Muscle of leg (tissue), 16 donors: ENCODE measurements at places on chromosomes 7 and 10. TPM values are rescaled to one million over a fixed set of nuclear protein-coding genes. Genes with fewer than 3 reads are reported as not detected.
A peak's percentile ranks its signal among the peaks of the same experiment; 100 is the strongest.

ARPC1B gene
- total RNA-seq, result 51.3 TPM

DNA sequence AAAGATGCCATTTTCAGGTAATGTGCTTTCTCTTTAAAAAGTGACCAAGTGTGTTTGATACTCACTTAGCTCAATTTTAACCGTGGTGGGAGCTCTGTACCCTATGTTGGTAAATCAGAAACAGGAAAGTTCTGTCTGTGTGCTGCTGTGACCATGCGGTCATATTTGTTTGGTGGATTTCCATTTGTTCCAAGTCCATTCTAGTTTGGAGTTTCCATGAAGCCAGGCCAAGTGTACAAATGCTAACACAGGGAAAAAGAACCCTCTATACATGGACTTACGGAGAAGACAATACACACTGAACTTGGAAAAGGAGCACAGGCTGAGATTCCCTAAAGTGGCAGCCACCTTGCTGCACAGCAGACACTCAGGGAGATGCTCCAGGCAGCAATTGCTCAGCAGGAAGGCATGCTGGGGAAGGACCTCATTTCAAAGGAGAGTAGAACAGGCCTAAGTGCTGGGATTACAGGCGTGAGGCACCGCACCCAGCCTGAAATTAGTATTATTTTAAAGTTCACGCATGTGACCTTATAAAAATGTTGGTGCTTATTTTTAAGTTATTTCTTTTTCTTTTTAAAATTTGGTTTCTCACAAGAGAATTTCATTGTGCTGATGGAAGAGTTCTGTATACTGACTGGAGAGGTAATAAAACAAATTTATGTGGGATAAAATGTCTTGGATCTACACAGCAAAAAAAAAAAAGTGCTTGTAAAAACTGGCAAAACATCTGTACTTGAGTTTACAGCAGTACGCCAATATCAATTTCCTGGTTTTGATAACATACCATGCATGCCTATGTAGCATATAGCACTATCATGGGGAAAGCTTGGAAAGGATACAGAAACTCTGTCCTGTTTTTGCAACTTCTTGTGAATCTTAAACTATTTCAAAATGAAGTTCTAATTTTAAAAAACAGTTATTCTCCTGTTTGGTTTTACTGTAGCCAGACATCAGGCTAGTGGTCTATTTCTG, 436.2 kb downstream of the KCNMA1 start:
- no peaks in the 10 kb centered on the region for H3K36me3 ChIP-seq
- H3K27ac ChIP-seq, result no peak overlapping the region
- no peak overlapping the region for H3K4me3 ChIP-seq
- no peaks in the 10 kb centered on the region for H3K4me1 ChIP-seq

PPP1R9A gene
- 45.0 TPM for total RNA-seq

POMZP3 gene
- total RNA-seq, result 3.4 TPM

- no peak overlapping the region for H3K27ac ChIP-seq
- no peak overlapping the region for H3K4me3 ChIP-seq
- DNase-seq, result no peak
- H3K36me3 ChIP-seq, result peaks cover 5% of the 10 kb centered on the region
- H3K4me1 ChIP-seq, result no peaks in the 10 kb centered on the region
- H3K27me3 ChIP-seq, result no peaks in the 10 kb centered on the region
Measured at GRCh38 chr10:266974-267425, 131.7 kb downstream of the ZMYND11 start.

ICA1 gene
- 4.7 TPM for total RNA-seq

ITGA8 gene
- 8.4 TPM for total RNA-seq

DNA sequence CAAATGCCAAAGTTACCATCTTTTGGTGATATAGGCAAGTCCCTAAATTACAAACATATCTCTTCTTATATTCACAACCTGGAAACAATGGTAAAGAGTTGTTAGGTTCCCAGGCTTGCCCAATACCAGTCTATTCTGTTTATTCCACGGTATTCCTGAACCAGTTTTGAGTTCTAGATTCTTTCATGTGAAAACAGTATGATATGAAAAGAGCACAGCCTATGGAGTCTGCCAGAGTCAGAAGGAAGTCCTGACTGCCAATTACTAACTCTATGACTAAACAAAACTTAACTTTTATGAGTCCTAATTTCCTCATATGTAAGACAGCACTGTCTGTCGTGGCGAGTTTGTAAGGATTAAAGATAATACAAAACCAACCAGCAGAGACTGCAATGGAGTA, 5.6 kb downstream of the ABI1 start:
- no peak for DNase-seq
- no peak overlapping the region for H3K27ac ChIP-seq
- no peaks in the 10 kb centered on the region for H3K36me3 ChIP-seq
- no peak overlapping the region for H3K4me3 ChIP-seq
- H3K4me1 ChIP-seq, result peaks cover 4% of the 10 kb centered on the region

FKBP6 gene
- total RNA-seq, result not detected

- no peaks in the 10 kb centered on the region for H3K27me3 ChIP-seq
- peaks cover 20% of the 10 kb centered on the region for H3K4me1 ChIP-seq
- H3K36me3 ChIP-seq, result no peaks in the 10 kb centered on the region
- H3K27ac ChIP-seq, result peak overlapping the region; percentile 21
- no peak overlapping the region for H3K4me3 ChIP-seq
Measured at GRCh38 chr10:34075254-34075926, 739.7 kb downstream of the PARD3 start.

NPSR1 gene
- 0.31 TPM for total RNA-seq

GRCh38 chr10:4070921-4071660, 286.1 kb upstream of the KLF6 start:
- H3K27me3 ChIP-seq, result no peaks in the 10 kb centered on the region
- no peak for DNase-seq
- H3K4me1 ChIP-seq, result peaks cover 9% of the 10 kb centered on the region
- no peak overlapping the region for H3K4me3 ChIP-seq
- H3K36me3 ChIP-seq, result no peaks in the 10 kb centered on the region
- no peak overlapping the region for H3K27ac ChIP-seq

DNA sequence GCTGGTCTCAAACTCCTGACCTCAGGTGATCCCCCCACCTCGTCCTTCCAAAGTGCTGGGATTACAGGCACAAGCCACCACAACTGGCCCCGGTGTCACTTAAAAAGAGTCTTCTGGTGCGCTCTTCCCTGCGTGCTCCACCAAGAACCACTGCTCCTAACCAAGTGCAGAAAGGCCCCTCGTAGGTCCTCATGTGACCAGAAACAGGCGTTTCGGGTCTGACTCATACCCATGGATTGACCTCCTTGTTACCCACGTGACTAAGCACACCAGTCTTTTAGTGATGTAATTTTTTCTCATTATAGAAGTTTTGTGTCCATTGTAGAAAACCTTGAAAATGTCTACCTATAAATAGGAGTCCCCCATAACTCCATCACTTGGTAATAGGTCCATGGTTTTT, 13.9 kb downstream of the FKBP6 start:
- no peaks in the 10 kb centered on the region for H3K36me3 ChIP-seq
- H3K27me3 ChIP-seq, result no peaks in the 10 kb centered on the region
- H3K4me1 ChIP-seq, result peaks cover 18% of the 10 kb centered on the region
- H3K4me3 ChIP-seq, result no peak overlapping the region

- no peaks in the 10 kb centered on the region for H3K27me3 ChIP-seq
- no peak for DNase-seq
- no peaks in the 10 kb centered on the region for H3K36me3 ChIP-seq
- no peak overlapping the region for H3K4me3 ChIP-seq
- no peak overlapping the region for H3K27ac ChIP-seq
Measured at GRCh38 chr7:156005202-156005691, 193.0 kb upstream of the SHH start.

GRCh38 chr10:48254750-48255512, 19.6 kb downstream of the FRMPD2 start:
- H3K36me3 ChIP-seq, result no peaks in the 10 kb centered on the region
- H3K4me3 ChIP-seq, result no peak overlapping the region
- no peak for DNase-seq
- no peaks in the 10 kb centered on the region for H3K4me1 ChIP-seq
- no peak overlapping the region for H3K27ac ChIP-seq

GRCh38 chr10:78029269-78030226, at the start of gene POLR3A:
TSS of gene POLR3A (minus strand) at chr10:78029515. CDS start at chr10:78029407, 108 bp downstream.
- peak within 1 kb of the TSS; percentile 97 for H3K27ac ChIP-seq
- H3K4me1 ChIP-seq, result peaks cover 11% of the 10 kb centered on the region
- peak; percentile 99 for DNase-seq
- H3K36me3 ChIP-seq, result peaks cover 21% of the 10 kb centered on the region
- H3K4me3 ChIP-seq, result peak within 1 kb of the TSS; percentile 97

DNA sequence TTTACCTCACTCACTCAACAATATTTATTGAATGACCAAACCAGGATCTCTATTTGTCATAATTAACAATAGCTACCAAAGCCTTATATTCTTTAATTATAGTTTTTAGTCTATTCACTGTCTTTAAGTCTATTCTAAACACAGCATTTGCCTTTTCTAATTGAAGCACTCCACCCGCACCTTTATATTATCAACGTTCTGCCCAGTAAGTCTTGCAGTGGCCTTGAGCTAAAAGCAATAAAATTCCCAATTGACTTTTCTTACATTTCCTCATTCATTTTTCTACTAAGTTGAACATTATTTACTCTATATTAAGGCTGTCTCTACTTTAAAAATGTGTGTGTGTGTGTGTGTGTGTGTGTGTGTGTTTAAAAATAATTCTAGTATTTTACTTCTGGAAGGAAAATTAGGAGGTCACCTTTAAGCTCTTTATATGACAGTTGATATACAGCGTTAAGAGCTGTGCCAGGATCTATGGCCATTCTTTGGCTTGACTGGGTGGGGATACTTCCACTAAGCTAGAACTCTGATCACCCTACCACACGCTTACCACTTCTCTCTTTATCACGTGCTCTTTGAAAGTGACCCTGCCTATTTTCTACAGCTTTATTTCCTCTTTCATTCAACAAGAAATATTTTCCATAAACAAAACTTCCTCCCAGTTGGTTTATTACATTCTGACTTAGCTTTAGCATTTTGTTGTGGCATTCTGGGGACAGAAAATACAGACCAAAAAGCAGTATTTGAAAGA, 8.8 kb downstream of the PAPSS2 start:
- peaks cover 6% of the 10 kb centered on the region for H3K36me3 ChIP-seq
- H3K27me3 ChIP-seq, result no peaks in the 10 kb centered on the region
- no peaks in the 10 kb centered on the region for H3K4me1 ChIP-seq

GRCh38 chr10:21100190-21100589, 203.1 kb upstream of the NEBL start:
- peak; percentile 50 for DNase-seq
- no peak overlapping the region for H3K4me3 ChIP-seq
- no peak overlapping the region for H3K27ac ChIP-seq

CCAR1 gene
- total RNA-seq, result 36.0 TPM

DNA sequence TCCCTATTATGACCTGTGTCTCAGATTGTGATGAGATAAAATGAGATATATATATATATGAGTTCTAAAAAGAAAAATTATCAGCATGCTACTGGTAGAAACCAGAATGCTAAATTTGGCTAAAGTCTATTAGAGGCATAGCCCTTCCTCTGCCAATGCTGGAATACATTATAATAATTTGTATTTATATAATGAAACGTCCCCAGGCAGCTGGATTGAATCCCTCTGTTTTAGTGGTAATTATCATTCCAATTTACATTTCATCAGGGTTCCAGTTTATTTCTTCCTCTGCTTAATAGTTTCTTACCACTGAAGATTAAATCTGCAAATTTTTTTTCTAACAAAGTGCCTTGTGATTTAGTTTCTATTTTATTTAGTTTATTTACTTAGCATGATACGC, 71.8 kb upstream of the ABI1 start:
- H3K27ac ChIP-seq, result no peak overlapping the region
- H3K27me3 ChIP-seq, result no peaks in the 10 kb centered on the region
- no peak for DNase-seq
- no peak overlapping the region for H3K4me3 ChIP-seq

MACC1 gene
- total RNA-seq, result 0.09 TPM

PNLIPRP3 gene
- total RNA-seq, result 0.04 TPM

CLDN3 gene
- total RNA-seq, result 0.13 TPM

DNA sequence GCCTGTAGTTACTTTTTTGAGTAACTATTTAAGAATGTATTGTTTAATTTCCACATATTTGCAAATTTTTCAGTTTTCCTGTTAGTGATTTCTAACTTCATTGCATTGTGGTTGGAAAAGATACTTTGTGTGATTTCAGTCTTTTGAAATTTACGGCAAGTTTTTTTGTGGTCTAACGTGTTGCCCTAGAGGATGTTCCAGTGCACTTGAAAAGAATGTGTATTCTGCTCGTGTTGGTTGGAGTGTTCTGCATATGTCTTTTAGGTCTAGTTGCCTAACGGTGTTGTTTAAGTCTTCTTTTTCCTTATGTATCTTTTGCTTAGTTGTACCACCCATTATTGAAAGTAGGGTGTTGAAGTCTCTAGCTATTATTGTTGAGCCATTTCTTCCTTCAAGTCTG, 59.7 kb downstream of the LCOR start:
- H3K4me1 ChIP-seq, result no peaks in the 10 kb centered on the region
- H3K27ac ChIP-seq, result no peak overlapping the region
- no peak overlapping the region for H3K4me3 ChIP-seq
- no peak for DNase-seq
- H3K27me3 ChIP-seq, result no peaks in the 10 kb centered on the region
- H3K36me3 ChIP-seq, result peaks cover 5% of the 10 kb centered on the region

MAGI2 gene
- 6.0 TPM for total RNA-seq
